ENCODE measurements at places on chromosomes 12 and 14.

DNA sequence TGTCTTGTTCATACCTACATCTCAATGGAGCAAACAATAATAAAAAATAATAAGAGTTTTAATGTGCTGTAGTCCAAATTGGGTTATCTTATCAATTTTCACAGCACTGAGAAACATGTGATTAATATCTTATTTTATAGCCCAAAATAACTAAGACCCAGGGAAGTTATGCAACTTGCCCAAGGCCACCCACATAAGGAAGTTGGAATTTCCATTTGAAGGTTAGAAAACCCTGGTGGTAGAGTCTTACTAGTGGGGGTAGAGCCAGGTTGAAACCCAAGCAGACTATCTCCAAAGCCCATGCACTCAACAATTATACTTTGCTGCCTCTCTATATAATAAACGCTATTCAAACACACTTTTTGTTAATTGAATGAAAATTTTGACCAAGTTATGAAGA, 270.0 kb upstream of the CAND1 start:
- DNase-seq, result no peak

GRCh38 chr14:80634106-80634758, 307.3 kb downstream of the CEP128 start:
- DNase-seq, result no peak

DNA sequence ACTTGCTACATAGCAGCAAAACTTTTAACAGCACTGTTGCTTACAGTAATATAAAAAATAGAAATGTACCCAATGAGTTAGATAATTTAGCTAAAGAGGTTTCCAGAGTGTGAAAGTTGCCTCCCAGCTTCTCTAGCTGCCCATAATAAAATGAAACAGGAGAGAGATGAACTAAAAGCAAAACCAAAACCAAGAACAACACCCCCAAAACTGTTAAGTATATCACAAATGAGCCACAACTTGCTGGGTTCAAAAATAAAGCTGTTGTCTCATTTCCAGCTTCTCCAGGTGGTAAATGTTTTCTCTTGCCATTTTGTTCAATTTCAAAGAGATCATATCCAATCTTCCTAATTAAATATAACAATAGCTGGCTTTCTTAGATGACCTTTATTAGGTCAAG, 614.0 kb downstream of the ETNK1 start:
- DNase-seq, result no peak

DNA sequence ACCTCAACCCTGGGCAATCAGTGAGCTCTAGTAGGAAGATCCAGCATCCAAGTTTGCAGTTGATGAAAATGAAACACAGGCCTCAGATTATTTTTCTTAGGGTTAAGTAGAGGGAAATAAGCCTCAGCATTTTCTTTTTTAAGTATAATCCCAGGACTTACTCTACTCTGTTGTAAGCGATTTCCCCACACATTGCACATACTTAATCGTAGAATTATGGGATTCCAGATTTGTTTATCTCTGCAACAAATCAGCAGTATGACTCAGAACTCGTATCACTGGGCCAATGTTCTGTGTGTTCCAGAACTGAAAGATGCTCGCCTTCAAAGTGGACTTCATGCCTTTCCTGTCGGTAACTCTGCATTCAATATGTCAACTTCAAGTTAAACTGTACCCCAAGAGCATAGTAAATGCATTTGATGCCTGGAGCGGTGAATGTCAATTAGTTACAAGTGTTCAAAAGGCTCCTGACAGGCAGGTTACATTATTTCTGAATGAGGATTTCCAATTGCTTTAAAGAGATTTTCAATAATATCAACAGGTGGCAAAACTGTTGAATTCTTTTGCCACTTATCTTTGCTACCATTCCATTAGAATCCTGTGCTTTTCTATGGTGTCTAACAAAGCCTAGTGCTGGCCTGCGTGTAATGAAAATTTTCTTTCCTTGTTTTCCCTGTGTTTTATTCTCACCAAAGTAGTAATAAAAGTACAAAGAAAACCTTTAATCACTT, 323.8 kb upstream of the SYT1 start:
- DNase-seq, result no peak

DNA sequence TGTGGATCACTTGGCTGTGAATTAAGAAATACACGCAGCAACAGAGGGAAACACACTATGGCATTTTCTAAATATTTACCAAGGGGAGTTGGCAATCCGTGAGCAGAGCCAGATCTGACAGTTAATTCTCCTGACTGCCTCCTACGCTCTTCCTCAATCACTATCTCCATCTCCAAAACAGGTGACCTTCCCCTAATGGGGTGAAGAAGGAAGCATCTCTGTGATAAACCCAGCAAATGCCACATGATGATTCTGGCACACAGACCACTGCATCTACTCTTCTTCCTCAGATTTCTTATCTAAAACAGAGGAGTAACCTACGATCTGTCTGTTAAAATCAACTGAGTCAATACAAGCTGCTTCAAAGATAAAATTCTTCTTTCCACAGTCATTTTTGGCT, 4.4 kb downstream of the SPTB start:
- no peak for DNase-seq

DNA sequence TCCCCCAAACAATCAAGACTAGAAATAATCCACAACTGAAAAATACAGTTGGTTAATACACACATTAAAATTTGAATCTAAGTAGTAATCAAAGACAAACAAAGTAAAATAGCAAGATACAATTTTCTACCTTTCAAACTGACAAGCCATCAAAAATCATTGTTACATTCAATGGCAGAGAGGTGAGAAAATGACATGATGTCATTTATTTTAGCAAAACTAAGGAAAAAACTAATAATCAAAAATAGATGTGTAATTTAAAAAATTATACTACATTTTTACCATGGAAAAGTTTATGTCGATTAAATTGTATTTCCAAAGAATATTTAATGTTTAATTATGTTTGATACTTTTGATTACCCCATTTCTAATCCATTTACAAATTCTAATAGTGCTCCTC, 59.7 kb downstream of the NOVA1 start:
- no peak for DNase-seq
